CD8-positive, alpha-beta memory T cell (primary cell): ENCODE measurements at places on chromosomes 6 and 20. TPM values are rescaled to one million over a fixed set of nuclear protein-coding genes. Genes with fewer than 3 reads are reported as not detected.

- peak; percentile 54 for DNase-seq
Measured at GRCh38 chr20:63740627-63741353, 1.2 kb downstream of the SLC2A4RG start.

RAMACL gene
- total RNA-seq, result 0.13 TPM

DNA sequence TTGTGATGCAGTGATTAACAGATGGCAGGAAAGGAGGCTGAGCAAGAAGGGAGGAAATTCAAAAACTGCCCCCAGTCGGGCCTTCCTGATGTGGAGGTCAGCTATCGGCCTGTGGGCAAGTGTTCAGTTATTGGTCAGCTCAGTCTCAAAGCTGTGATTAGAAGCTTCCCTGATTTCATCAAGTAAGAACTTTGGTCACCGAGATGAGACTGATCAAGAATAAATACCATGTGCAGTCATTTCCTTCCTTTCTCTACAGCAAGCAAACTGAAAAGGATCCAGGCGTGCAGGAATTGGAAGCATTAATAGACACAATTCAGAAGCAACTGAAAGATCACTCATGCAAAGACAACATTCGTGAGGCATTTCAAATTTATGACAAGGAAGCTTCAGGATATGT, 69.7 kb downstream of the EFHC1 start:
- no peak for DNase-seq

DNA sequence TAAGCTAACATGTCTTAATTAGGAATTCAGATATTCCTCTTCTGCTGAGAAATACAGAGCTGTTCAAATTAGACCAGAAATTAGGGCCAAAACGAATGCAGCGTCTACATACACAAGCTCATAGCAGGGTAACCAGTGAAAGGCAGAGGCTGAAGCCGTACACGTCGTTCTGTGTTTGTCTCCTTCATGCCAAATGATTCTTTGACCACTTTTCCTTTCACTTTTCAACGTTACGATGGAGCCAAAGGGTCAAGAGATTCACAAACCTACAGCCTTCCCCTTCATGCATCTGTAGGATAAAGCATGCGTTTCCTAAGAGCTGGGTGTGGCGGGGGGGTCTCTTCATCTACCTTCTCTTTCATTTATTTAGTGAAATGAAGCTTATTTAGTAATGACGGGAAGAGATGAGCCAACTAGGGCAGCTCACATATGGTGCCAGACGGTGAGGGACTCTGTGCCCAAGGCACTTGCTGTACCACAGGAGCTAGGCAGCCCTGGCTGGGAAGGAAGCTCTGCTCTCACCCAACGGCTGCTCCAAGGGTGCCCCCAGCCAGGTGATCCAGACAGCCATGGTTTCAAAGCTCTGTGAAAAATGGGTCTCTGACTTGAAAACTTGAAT, 178.0 kb downstream of the ATXN1 start:
- DNase-seq, result no peak

DNA sequence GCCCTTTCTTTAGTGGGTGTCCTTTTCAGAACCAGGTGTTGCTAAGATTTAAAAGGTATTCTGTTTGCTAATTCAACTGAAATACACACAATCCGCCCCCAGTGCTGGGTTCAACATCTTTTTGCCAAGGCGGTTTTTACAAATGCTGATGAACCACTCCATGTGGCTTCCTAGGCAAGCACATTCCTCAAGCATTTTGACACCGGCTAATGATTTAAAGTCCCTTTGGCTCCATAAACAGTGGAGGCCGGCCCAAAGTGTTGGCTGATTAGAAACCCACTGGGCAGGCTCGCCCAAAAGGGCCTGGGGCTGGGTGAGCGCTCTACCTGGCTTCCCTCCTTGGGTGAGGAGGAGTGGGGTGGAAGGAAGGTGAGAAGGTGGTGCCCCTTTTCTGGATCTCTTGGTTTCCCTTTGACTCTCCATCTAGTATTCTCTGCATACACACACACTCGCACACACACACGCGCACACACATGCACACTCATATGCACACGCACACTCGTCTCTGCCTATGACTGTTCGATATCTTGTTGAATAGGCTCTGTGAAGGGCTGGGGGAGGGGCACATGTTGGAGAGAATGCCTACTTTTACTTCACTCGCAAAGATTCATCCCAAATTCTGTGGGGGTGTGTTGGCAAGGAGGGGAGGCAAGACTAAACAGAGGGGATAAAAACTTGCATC, 66.7 kb upstream of the ARMC2 start:
- DNase-seq, result no peak

NKAPL gene
- 0.22 TPM for total RNA-seq

FBXO30 gene
- total RNA-seq, result 8.4 TPM

GRCh38 chr20:5100684-5101347, 18.9 kb downstream of the PCNA start:
- DNase-seq, result peak; percentile 66

GRCh38 chr6:26532699-26533531, 5.3 kb upstream of the HMGN4 start:
- DNase-seq, result peak; percentile 94

DNA sequence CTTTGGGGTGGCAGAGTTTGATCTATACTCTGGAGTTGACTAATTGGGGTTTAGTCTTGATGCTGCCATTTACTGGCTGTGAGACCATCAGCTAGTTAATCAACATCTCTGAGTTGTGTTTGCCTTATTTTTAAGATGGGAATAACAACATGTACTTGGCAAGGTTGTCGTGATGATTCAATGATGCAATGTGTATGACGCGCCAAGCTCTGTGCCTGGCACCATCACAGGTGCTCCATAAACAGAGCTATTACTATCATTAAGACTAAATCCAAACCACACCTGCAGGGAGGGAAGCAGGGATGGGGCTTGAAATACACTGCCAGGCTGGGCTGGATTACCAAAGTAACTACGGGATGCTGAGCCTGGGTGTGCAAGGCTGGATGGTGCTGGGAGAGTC, 60.1 kb upstream of the E2F3 start:
- no peak for DNase-seq

- no peak for DNase-seq
Measured at GRCh38 chr6:106214531-106214930, 111.0 kb downstream of the ATG5 start.

DNA sequence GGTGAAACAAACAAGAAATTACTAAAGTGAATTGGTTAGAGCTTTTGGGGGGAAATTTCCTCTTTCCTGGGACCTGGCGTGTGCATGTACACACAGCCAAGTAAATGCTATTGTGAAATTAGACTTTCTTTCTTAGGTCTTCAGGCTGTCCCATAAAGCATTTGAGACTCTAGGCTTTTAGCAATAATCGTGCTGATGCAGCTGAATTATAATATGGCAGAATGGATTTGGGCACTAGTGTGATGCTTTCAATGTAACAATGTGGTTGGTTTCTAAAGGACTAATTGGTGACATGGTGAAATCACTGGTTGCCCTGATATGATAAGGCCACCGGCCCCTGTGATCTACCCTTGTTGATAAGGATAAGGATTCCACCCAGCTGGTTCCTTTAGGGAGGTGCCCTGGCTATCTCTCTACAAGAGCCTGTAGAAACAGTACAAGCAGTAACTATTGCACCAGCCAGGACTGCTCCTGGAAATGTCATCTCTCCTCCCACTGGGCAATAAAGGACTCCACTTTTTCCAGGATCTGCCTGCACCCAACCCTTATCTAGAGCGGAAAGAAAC, 164.1 kb downstream of the TFAP2A start:
- no peak for DNase-seq

MCHR2 gene
- total RNA-seq, result not detected

- DNase-seq, result peak; percentile 51
Measured at GRCh38 chr20:63102721-63103375, 96.1 kb upstream of the BHLHE23 start.

CRISP2 gene
- not detected for total RNA-seq

DNA sequence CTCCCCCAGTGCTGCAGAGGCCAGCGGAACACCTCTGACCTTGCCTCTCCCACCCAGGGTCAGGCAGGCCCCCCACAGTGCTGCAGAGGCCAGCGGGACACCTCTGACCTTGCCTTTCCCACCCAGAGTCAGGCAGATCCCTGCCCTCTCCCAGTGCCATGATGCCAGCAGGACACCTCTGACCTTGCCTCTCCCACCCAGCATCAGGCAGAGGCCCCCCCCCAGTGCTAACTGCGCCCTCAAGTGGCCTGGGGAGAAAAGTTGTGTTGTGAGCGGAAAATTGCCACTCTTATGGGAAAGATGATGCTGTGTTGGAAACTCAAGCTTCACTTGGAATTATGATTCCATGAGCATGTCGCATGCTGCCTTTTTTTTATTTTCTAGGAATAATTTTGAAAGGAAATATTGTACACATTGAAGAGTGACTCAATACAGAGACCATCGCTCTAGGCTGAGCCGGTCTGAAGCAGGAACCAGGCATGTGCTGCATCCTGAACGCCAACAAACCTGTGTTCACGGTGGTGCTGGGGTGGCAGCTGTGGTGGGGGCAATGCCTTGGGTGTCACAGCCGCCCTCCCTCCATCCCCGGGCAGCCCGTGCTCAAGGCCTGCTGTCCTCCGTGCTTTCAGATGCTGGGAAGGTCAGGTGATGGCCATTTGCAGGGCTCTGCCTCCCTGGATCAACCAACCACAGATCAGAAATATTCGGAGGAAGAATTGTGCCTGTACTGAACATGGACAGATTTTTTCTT, 98.6 kb downstream of the CDH4 start:
- no peak for DNase-seq

ACTL10 gene
- 4.6 TPM for total RNA-seq

- no peak for DNase-seq
Measured at GRCh38 chr6:102717737-102718456, 1324.4 kb downstream of the GRIK2 start.

VSX1 gene
- total RNA-seq, result not detected

GRCh38 chr6:53773044-53773696, 21.6 kb upstream of the LRRC1 start:
- no peak for DNase-seq

GRCh38 chr20:18191306-18191705, 53.6 kb downstream of the KAT14 start:
- no peak for DNase-seq

ADGRF5 gene
- total RNA-seq, result not detected

DNA sequence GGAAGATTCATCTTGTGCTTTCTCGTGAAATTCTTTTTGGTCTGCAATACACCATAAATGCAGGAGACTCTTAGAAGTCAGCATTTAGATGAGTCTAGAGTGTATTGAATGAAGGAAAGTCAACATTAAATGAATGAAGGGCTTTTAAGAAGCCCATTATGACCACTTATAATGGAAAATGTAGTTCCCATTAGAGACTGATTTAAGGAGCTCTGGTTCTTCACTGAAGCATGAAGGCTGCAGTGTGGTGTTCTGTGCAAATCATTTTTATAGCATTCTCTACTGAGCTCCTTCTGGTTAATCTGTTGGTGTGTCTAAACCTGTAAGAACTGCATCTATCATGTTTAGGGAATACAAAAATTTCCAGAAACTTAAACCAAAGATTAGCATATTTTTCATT, 19.7 kb downstream of the NCOA7 start:
- DNase-seq, result no peak

DNA sequence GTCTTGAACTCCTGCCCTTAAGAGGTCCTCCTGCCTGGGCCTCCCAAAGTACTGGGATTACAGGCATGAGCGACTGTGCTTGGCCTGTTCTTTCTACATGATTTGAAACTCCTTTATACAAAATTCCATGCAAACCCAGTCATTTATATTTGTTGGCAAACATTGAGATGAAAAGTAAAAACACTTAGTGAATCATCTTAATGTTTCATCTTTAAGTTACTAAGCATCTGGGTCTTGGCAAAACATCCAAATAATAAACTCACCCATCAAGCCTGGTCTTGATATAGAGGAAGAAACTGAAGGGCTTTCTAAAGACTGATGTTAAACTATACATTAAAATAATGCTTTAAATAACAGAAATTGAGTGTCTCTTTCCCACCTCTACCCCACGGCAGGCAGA, 95.1 kb downstream of the FUT9 start:
- DNase-seq, result no peak

OR2B6 gene
- not detected for total RNA-seq

SH3BGRL2 gene
- 0.81 TPM for total RNA-seq

DNA sequence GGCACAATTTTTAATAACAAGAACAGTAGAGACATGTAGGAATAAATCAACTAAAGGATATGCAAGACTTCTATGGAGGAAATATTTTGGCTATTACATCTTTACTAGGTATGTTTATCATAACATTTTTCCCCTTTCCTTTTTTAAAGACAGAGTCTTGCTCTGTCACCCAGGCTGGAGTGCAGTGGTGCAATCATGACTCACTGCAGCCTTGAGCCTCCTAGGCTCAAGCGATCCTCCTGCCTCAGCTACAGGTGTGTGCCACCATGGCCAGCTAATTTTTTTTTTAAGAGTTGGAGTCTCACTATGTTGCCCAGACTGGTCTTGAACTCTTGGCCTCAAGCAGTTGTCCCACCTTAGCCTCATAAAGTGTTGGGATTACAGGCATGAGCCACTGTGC, 37.0 kb downstream of the AKAP7 start:
- no peak for DNase-seq

INSM1 gene
- 7.7 TPM for total RNA-seq

DNA sequence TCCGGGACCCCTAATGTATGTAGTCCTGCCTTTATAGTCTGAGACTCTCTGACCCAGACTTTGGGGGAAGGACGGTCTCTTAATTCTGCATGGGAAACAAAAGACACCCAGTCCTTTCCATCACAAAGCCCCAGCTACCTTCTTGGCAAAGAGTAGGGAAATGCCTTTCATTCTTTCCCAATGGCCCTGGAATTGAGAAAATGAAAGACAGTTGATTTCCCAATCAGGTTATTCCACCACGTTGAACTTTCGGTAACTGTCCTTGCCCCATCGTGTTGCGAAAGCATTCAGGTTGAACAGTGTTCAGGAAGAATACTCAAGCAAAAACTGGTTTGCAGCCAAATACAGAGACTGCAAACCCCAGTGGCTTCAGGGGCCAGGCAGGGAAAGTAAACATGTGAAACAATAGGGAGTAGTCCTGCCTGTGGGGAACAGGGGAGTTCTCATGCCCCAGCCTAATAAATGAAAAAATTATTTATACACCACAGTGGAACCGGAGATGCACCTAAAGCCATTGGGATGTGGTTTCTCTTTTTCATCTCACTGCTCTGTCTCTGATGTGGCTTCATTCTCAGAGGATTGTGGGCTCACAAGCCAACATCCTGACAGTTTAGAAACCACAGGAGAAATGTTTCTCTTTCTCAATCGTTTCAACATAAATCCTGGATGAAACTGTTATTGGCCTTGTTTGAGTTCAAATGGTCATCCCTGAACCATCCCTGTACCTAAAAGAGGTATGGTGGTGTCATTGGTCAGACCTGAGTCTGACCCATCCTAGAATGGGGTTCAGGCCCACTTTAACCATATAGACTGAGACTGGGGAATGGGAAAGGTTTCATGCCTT, 44.2 kb upstream of the SLC9A8 start:
- peak; percentile 61 for DNase-seq
